ENCODE measurements at places on chromosomes 3 and 15. TPM values are rescaled to one million over a fixed set of nuclear protein-coding genes. Genes with fewer than 3 reads are reported as not detected.

DAPK2 gene
- 4.2 TPM for total RNA-seq

FBXO45 gene
- total RNA-seq, result 8.2 TPM

ITGA11 gene
- total RNA-seq, result 7.0 TPM

CHST13 gene
- total RNA-seq, result 0.41 TPM

TMEM115 gene
- total RNA-seq, result 44.6 TPM

CKMT1B gene
- total RNA-seq, result 5.1 TPM

ANKRD63 gene
- 0.41 TPM for total RNA-seq

TUSC7 gene
- not detected for total RNA-seq

MEIS2 gene
- 8.6 TPM for total RNA-seq

CPB1 gene
- not detected for total RNA-seq

GOLGA8A gene
- total RNA-seq, result 7.9 TPM

THAP10 gene
- total RNA-seq, result 5.0 TPM

UBAP1L gene
- 0.61 TPM for total RNA-seq

SLC24A5 gene
- not detected for total RNA-seq

PLA2G4B gene
- 2.2 TPM for total RNA-seq

ROBO2 gene
- total RNA-seq, result not detected

RAB6B gene
- total RNA-seq, result 2.1 TPM

PLA1A gene
- 0.56 TPM for total RNA-seq

HRH1 gene
- 9.8 TPM for total RNA-seq

PLSCR2 gene
- total RNA-seq, result not detected
